Activated CD8-positive, alpha-beta memory T cell treated with anti-CD3 and anti-CD28 coated beads for 1 hour (primary cell): ENCODE measurements at places on chromosomes 2 and 18.

GRCh38 chr2:18559531-18560030 lies 872 bp downstream of the RDH14 start:
- DNase-seq: no peak

DNA sequence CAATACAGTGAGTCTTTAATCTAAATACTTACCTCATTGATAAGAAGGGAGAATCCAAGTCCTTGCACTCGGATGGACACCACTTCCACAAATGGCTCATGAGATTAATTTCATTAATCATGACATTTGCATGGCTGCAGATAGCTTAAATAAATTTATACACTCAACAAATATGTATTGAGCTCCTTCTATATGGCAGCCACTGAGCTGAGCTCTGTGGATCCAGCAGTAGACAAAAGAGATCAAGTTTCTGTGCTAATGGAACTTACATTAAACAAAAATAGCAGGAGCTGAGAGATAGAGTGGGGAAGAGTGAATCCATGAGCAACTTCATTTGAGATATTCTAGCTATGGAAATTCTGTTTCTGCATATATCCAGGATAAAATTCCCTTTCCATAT lies 44.4 kb downstream of the RAB27B start:
- DNase-seq: no peak

DNA sequence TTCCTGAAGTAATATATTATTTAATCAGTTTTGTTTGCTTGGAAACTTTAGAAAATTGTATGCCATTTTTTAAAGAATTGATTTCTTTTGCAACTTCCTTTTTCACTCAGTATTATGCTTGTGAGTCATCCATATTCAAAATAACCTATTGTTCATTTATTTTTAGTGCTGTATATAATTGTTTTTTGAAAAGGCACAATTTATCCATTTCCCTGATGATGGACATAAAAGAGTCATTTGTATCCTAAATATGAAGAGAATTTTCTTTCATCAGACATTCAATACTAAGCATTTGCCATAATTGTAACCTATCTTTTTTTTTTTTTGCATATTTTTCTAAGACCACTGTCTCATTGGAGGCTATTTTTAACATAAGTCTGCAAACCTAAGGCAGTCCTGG lies 134.1 kb upstream of the SERPINE2 start:
- no peak for DNase-seq

DNA sequence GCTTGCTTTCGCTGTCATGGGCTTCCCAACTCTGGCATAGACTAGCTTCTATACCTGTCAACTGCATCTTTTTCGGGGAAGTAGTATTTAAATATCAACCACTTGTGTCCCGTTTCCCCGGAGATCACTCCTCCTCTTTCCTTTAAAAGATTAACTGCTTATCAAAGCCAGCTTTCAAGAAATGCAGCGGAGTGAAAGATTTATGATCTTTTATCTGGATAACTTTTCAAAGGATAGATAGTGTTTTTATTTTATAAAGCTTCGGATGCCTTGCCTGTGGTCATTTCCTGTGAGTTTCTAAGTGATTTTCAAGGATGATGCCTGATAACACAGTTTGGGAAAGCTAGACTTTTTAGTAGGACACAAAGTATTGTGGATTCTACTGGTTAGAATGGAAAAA lies 2.9 kb upstream of the IGFBP5 start:
- DNase-seq: no peak

DNA sequence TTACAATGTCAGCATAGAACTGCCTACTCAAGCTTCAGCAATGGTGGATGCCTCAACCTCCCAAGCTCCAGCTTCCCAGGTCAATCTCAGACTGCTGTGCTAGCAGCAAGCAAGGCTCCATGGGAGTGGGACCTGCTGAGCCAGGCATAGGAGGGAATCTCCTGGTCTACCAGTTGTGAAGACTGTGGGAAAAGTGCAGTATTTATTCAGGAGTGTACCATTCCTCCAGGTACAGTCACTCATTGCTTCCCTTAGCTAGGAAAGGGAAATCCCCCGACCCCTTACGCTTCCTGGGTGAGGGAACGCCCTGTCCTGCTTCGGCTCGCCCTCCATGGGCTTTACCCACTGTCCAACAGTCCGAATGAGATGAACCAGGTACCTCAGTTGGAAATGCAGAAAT lies 130.3 kb downstream of the ADCYAP1 start:
- no peak for DNase-seq

GRCh38 chr2:111884592-111884964 lies 585 bp upstream of the ANAPC1 start:
- no peak for DNase-seq

DNA sequence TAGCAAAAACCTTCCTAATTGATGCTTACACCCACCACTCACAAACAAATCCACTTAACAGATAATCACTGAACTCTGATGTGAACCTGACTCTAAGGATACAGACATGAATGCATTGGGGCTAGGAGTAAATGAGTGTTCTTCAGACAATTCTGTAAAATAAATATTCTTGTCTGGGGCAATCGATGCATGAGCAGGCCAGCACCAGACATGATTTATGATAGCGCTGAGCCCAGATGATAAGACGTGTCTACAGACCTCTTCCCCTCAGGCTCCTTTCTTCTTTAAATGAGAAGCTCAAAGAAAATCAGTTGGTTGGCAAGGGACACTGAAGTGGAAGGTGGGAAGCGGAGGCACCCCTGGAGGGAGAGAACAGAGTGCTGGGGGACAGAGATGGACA lies 27.3 kb upstream of the BIN1 start:
- DNase-seq: no peak

- DNase-seq: no peak
These were observed 4.0 kb downstream of the PTGR3 start for GRCh38 chr18:75204732-75205513.

GRCh38 chr2:73004889-73005596 lies 66.5 kb downstream of the SFXN5 start:
- DNase-seq: no peak

DNA sequence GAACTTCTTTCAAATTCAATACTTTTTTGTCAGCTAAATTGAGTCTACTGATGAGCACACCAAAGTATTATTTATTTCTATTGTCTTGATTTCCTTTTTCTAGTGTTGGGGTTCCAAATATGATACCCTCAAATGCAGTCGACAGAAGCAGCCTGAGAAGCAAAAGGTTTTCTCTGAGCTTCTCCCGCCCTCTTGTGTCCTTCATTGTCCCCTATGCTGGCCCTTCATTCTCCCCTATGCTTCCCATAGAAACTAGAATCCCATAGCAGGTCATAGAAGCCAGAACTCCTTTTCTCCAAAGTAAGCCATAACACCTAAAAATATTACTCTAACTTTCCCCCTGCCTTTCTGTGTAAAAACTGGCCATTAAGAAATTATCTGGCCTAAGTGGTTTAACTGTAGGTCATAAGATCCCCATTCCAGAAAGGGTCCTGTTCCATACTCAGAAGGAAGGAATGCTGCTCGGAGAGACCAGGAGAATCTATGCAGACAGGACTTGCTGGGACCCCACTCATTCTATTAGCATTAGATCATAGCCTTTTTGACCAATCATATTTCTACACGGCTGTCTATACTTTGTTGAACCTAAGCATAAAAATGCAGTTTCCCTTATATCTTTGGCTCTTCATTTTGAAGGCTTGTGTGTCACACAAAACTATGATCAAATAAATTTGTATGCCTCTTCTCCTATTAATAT lies 764.6 kb upstream of the PKDCC start:
- no peak for DNase-seq

DNA sequence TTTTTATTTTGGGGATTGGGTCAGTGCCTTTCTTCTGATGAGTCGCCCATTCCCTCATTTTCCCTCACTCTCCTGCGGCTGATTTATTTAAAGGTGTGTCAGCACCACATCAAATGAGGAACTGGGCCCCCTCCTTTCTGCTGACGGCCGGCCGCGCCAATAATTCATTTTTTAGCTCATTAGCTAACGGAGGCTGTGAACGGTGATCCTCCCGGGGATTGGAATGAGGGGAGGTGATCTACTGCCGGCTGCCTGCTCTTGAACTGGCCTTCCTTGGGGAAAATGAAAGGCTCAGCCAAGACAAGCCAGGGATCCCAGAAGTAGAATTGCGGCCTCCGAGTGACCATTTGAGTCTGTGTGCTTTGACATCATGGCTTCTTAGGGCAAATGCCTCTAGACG lies 54.2 kb downstream of the GBX2 start:
- no peak for DNase-seq

DNA sequence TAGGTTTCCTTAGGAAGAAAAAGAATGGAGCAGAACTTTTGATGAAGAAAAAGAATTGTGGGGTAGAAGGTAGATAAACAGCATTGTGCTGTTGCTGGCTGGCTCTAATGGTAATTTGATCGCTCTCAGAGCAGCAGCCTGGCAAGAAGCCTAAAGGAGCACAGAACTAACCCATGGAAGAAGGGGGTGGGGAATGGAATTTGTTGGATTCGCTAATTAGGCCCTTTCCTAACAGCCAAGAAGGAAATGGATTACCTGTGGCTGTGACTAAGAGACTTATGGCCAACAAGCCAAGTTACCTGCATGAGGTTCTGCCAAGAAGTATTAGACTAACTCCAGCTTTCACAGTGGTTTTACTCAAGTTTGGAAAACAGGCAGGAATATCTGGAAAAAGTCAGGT lies 210.6 kb downstream of the IKZF2 start:
- no peak for DNase-seq

GRCh38 chr18:37473195-37473840 lies 92.3 kb downstream of the CELF4 start:
- no peak for DNase-seq

GRCh38 chr2:164014068-164014731 lies 278.4 kb upstream of the FIGN start:
- DNase-seq: no peak

DNA sequence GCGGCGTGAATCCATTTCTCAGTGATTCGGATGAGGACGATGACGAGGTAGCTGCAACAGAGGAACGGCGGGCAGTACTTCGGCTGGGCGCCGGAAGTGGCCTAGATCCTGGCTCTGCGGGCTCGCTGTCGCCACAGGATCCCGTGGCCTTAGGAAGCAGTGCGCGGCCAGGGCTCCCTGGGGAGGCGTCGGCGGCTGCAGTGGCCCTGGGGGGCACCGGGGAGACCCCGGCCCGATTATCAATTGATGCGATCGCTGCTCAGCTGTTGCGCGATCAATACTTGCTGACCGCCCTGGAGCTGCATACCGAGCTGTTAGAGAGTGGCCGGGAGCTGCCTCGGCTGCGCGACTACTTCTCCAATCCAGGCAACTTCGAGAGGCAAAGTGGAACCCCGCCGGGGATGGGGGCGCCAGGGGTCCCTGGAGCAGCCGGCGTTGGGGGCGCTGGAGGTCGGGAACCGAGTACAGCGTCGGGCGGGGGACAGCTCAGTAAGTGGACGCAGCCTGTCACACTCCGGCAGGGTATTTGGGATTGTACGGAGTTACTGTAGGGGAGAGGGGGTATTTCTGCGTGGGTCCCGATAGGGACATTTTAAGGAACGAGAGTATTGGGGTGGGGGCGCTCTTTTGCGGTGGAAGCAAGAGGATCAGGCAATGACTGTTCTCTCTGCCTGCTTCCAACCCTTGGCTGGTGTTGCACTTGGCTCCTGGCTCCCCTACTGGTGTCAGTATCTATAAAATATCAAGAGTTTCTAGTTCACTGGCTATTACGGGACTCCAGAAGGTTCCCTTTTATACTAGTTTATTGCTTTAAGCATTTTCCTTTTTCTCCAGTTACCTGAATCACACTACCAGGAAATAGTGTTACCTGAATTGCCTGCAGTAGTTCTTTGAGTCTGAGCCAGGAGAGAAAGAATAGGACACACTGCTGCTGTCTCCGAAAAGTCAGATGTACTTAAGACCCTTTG lies 772 bp downstream of the RELCH start:
- no peak for DNase-seq
